ENCODE measurements at places on chromosomes 1 and 21.

DNA sequence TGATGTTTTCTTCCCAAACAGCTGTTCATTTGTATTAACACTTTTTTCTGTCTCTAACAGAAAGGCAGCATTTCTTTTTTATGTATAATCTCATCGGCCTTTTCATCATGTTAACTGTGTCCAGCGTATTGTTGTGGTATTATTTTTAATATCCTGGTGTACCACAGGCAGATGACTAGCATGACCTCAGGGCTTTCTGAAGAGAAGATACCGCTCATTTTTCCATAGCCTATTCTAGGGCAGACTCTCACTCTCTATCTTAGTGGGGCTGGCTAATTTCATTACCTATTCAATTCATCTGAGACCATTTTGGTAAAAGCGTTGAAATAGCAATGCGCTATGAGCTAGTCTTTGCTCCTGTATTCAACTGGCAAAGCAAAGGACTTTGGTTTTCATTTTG is 209.9 kb downstream of the SDCCAG8 start:
- DNase-seq: no peak

GRCh38 chr21:26490771-26491170 is 82.3 kb downstream of the CYYR1 start:
- DNase-seq: peak; percentile 38

DNA sequence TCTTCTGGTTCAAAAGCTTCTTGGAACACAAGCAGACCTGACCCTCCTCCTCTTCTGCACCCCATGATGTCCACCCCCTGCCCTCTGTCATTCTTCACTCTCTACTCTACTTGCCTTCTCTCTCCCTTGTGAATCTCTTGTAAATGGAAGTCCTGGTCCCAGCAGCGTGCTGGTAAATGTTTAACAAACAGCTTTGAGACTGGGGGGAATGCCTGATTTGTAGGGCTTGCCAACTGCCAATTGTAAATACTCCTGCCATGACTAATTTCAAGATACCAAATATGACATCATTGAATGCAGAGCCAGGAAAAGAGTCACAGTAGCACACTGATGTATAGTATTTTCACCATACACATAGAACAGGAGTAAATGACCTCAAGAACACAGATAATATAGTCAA is 40.9 kb upstream of the LRRN2 start:
- DNase-seq: peak; percentile 96

- no peak for DNase-seq
These were observed 17.0 kb downstream of the MKNK1 start for GRCh38 chr1:46587069-46587468.

DNA sequence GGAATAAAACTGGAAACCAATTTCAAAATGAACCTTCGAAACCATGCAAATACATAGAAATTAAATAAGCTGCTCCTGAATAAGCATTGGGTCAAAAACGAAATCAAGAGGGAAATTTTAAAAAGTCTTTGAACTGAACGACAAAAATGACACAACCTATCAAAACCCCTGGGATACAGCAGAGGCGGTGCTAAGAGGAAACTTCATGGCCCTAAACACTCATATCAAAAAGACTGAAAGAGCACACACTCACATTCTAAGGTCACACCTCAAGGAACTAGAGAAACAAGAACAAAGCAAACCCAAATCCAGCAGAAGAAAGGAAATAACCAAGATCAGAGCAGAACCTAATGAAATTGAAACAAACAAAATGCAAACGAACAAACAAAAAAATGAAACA is 85.2 kb upstream of the CDC42BPA start:
- DNase-seq: no peak

- DNase-seq: peak; percentile 38
These were observed 15.4 kb upstream of the LCE5A start for GRCh38 chr1:152495066-152495675.

- no peak for DNase-seq
These were observed 12.6 kb downstream of the MEGF6 start for GRCh38 chr1:3598522-3599285.

DNA sequence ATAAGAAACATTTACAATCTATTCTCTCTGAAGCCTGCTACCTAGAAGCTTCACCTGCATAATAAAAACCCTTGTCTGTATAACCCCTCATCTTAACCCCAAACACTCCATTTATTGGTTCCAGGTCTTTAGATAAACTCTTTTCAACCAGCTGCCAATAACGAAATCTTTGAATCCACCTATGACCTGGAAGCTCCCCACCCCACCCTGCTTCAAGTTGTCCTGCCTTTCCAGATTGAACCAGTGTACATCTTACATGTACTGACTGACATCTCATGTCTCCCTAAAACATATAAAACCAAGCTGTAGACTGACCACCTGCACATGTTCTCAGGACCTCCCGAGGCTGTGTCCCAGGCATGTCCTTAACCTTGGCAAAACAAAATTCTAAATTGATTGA is 50.7 kb upstream of the VWA5B1 start:
- DNase-seq: no peak

- DNase-seq: peak; percentile 37
These were observed 14.0 kb upstream of the FOXO6 start for GRCh38 chr1:41347276-41347675.

GRCh38 chr1:31504001-31504400 is 72.3 kb upstream of the TINAGL1 start:
- no peak for DNase-seq

DNA sequence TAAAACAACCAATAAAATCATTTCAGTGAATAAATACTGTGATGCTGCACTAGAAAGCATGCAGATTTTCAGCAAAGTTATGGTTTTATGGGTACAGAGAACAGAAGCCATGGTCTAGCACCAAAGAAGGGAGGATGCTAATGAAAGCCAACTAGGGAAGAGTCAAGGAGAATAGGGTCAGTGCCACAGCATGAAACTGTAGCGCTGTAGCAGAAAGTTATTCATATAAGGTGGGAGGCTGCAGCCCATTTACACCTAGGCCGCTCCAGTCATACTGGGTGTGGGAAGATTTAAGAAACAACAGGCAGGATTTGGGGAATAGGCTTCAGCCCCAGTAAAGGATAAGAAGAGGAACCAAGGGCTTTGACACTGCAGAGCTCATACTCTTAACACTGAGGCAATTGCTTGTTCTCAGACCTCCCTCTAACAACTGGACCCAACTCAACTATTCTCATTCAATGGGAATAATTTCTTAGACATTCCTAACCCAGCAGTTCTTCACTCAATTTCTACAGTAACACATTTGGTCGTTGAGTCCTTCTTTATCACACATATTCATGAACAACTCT is 4.4 kb downstream of the IFI16 start:
- DNase-seq: no peak

GRCh38 chr1:56061824-56062223 is 517.5 kb downstream of the PLPP3 start:
- DNase-seq: peak; percentile 44

DNA sequence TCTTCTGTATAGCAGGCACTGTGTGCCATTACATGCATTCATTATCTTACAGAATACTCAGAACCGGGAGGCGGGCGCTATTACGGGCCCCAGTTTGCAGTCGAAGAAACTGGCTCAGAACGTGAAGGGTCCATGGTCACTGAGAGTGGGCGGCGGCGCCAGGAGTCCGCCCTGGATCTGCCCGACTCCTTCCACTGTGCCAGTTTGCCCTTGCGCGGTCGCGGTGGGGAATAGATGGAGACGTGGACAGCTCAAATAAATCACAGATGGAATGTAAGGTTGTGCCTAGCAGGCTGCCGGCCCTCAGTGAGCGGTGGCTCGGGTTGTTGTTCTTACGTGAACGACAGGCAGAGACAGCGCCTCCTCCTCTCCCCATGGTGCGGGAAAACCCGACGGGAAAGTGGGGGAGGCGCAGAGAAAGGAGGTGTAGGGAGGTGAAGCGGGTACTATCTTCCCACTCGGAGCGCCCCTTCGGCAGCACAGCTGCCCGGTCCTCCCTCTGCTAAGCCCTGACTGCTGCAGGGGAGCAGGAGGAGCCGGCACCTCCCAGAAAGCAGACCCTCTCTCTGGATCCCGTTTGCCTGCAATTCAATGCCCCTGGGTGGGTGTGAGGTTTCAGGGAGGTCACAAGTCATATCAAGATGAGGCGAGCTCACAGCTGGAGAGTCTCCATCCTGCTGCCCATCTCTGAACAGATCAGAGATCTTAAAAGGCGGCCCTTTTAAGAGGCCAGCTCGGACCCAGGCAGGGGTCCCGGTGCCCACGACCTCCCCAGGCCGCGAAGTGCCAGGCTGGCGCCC is 1.1 kb downstream of the COL9A2 start:
- DNase-seq: no peak

- no peak for DNase-seq
These were observed 197.6 kb downstream of the SIPA1L2 start for GRCh38 chr1:232432313-232432712.

- no peak for DNase-seq
These were observed 15.0 kb downstream of the CDKN2C start for GRCh38 chr1:50985094-50985493.

- no peak for DNase-seq
These were observed 20.8 kb downstream of the ACADM start for GRCh38 chr1:75745276-75745675.

- DNase-seq: no peak
These were observed 63.9 kb downstream of the LYST start for GRCh38 chr1:235802573-235803346.

- no peak for DNase-seq
These were observed at the start of gene HMGCS2 for GRCh38 chr1:119768778-119769177. HMGCS2 (minus strand) TSS chr1:119768905; CDS start chr1:119768844, 61 bp downstream.

- no peak for DNase-seq
These were observed 16.0 kb downstream of the LRRC3 start for GRCh38 chr21:44471341-44471740.

DNA sequence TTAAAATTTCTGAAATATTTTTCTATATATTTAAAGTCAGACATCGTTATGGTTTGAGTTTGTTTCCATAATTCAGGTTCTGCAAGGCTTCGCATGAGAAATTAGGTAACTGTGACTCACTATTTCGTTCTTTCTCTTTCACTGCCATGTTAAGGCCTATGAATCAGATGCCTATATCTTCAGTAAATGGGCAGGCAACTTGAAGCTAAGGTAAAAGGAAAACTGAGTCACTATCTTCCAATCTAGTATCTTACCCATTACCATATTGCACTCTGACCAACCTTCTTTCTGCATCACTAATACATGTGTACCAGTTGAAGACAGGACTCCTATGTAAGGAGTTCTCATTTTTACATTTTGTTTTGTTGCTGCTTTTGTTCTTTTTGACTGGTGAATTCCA is 37.8 kb downstream of the PYHIN1 start:
- DNase-seq: no peak

DNA sequence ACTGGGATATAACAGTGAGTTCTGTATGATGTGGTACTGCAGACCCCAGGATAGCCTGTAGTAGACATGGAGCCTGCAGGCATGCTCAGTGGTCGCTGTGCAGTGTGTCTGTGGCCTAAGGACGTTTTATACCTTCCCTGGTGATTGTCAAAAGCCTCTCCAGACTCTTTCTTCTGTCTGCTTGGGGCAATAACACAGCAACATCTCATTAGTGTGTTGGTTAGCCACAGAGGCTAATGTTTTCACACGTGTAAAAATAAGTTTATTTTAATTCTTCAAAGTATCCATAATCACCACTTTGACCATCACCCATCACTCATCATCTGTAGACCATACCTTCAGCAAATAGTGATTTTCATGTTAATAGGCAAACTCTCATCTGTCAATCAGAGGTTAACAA is at the start of gene KRTAP24-1:
TSS of gene KRTAP24-1 (minus strand) at position 101 of the 400 bp plus-strand sequence. CDS start at position 83, 18 bp downstream.
- no peak for DNase-seq

- DNase-seq: no peak
These were observed 230.3 kb downstream of the CENPF start for GRCh38 chr1:214833178-214833756.

GRCh38 chr21:36125512-36126207 is 9.2 kb upstream of the CBR3 start:
- peak; percentile 61 for DNase-seq

GRCh38 chr1:44262414-44262813 is 49.1 kb downstream of the DMAP1 start:
- DNase-seq: no peak

DNA sequence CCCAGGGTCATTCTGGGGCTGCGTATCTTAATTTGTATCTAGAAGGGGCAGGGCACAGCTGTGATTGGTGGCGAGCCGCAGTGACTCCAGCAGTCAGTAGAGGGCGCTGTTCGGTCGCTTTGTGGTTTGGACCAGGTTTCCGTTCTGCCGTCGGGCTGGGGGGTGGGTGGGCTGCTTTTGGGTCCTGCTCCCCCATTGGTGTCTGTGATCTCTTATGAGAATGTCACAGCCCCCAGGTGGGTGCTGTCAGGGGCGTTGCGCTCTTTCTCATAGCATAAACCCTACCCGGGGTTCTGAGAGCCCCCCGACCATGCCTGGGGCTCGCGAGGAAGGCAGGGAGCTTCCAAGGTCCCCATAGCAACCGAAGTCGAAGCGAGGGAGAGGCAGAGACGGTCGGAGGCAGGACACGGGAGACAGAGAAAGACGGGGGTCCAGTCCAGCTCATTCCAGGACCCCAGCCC is 5.4 kb downstream of the TFF3 start:
- peak; percentile 35 for DNase-seq

DNA sequence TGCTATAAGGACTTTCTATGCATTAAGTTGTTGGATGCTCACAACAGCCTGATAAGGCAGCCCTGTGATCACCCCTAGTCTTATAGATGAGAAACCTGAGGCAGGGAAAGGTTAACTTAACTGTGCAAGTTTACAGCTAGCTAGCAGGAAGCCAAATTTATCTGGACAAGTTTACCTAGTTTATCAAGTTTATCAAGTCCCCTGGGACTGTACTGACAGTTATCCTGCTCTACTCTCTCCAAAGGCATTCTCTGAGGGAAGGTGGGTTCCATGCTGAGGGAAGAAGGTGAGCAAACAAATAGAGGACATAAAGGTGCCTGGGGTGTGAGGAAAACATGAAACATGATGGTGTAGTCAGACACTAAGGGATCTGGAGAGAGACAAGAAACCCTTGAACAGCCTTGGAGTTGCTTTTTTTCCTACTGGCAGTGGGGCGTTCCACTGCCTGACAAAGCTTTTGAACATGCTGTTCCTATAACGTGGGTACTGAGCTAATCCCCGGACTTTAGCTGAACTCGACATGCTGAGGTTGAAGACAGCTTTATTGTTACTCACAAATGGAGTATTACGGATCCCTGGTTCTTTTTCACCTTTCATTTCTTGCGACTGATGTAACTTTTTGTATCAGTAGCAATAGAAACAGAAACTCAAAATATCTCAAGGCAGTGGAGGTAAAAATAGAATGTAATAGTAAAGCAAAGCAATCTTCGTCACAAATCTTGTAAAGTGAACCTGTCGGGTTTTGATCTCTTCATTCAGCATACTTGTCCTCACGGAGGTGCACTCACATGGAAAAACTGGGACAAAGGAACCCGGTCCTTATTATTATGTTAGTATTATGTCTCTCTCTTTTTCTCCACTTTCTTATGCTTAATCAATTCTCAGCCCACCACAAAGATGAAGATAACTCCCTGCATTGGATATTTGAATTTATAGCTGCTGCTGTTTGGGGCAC is 42.4 kb upstream of the ESRRG start:
- no peak for DNase-seq

DNA sequence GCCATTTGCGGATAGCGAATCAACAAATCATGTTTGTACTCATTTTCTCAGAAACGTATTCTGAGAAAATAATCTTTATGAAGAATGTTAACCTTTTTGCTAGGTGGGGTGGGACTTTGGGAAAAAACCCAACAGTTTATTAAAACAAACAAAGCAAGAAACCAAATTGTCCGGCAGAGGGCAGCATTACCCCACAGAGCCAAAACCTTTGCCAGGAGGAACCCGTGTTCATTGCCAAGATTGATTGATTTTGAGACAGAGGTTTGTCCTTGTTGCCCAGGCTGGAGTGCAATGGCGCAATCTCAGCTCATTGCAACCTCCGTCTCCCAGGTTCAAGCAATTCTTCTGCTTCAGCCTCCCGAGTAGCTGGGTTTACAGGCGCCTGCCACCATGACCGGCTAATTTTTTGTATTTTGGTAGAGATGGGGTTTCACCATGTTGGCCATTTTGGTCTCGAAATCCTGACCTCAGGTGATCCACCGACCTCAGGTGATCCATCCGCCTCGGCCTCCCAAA is 70.8 kb upstream of the RHOU start:
- DNase-seq: peak; percentile 64
